ENCODE measurements at places on chromosomes 5 and 9.

DNA sequence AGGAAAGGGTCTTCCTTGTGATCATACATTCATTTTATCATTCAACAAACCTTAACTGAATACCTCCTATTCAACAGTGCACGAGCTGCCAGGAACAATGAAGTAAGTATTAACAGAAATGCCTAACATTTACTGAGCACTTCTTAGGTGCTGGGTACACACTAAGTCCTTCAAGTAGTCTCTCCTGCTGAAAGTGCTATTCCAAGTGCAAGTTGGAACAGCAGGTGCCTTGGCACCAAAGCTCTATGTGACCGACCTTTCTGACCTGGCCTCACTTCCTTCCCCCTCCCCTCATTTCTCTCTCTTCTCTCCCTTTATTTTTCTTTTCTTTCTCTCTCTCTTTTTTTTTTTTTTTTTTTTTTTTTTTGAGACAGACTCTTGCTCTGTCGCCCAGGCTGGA lies 94.5 kb downstream of the GRIA1 start:
- ATAC-seq: no peak

DNA sequence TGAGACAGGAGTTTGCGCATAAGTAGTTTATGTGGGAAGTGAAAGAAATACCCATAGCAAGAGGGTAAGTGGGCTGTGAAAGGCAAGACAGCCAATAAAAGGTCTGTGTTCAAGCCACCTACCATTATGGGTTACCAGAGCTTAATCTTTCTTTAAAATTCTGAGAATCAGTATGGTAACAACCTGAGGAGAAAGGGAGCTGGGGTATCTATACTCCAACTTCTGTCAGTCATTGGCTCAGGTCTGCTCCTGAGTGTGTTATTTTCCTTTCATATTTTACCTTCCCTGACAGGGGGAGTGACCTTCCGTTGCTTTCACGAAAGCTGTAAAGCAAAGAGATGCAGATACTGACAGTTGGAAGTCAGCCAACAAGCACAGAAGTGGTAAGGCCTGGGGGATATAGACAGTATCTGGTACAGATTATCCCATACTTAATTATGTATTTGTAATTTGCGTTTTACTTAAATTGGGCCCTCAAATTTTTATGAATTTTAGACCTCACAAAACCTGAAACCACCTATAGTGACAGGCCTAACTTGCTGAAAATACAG lies 233.4 kb downstream of the RAB3C start:
- no peak for ATAC-seq

- no peak for ATAC-seq
Observed at GRCh38 chr5:369151-369868, 47.8 kb downstream of the AHRR start.

DNA sequence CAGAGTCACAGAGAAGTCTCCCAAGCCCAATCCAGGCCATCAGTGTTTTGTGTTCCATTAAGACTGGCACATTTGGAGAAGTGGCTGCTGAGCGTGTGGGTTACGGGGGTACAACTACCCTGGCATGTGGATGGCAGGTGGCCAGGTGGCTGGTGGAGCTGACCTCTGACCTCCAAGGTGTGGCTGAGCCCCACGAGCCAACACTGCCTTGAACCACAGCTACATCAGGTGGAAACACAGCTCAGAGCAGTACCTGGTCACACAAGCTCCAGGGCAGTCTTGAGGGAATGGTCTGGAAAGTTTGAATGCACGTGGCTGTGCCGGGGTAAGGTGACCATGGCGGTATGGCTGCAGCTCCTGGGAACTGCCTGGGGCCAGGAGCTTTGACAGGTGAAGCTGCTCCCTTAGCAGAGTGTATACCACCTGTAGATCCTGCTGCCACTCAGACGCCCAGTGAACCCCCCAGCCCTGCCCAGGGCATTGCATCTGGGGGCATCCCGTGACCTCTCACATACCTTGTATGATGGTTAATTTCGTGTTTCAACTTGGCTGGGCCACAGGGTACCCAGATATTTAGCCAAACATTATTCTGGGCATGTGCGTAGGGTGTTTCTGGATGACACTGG lies 207.9 kb downstream of the GADD45G start:
- no peak for ATAC-seq

DNA sequence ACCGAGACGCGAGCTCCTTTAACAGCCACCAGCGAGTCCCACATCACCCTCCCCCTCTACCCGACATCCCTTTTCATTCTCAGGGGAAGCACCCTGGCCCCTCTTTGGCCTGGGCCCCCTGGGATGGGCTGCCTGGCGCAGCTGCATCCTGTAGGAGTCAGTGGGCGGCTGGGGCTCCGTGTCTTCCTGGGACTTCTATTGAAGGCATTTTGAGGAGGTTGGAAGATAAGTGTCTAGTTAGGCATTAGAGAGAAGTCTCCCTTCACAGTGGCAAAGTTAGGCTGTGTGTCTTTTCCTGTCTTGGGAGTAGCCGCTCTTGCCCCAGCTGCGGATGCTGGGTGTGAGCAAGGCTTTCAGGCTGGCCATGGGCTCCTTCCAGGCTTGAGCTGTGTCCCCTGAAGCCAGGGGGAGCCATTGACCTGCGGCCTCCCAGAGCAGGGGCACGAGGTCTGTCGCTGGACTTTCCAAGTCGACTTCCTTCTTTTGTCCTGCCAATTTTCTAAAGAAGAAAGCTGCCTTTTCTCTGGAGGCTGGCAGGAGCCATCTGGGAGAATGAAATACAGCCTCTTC lies 18.6 kb upstream of the NKD2 start:
- peak; percentile 72 for ATAC-seq

DNA sequence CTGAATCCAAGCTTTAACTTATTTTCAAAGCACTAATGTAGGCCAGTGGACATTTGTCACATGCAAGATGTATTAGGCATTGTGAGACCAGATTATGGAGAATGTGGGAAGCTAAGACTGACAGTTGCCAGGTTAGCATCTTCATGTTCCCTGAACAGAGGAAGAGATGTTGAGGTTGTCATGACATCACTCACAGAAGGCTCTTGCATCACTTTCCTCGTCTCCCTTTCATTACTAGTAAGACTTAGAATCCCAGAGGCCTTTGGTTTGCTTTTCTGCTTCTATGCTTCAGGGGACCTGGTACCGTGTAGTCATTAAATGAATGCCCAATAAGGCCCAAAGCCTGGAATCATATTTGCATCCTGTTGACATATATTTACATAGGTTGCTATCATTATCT lies 76.4 kb upstream of the RPS23 start:
- ATAC-seq: no peak

- ATAC-seq: peak; percentile 68
Observed at GRCh38 chr5:79025054-79025472, 40.0 kb upstream of the ARSB start.

DNA sequence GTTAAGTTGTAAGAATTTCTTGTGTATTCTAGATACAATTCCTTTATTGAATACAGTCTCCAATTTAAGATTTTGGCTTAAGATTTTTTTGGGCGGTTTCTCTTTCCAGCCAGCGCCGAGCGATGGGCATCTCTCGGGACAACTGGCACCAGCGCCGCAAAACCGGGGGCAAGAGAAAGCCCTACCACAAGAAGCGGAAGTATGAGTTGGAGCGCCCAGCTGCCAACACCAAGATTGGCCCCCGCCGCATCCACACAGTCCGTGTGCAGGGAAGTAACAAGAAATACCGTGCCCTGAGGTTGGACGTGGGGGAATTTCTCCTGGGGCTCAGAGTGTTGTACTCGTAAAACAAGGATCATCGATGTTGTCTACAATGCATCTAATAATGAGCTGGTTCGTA lies 278.7 kb upstream of the TARS1 start:
- no peak for ATAC-seq

DNA sequence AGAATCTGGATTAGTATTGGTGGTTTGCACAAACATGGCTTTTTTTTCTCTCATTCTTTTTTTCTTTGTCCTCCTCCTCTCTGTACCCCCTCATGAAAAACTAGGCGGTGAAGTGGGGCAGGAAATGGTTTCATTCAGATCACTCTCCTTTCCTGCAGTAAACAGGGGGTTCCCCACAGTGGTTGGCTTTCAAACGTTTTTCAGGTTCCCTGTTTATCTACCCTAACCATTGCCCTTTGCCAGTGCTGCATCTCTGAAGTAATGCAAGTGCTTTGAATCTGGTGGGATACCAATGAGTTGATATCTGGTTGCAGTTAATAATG lies 29.8 kb downstream of the NR4A3 start:
- ATAC-seq: no peak

GRCh38 chr5:112958093-112959088 lies 18.2 kb upstream of the DCP2 start:
- peak; percentile 74 for ATAC-seq

Data from gastroesophageal sphincter (tissue), 4 donors.